ENCODE measurements at places on chromosomes 7 and 10.

DNA sequence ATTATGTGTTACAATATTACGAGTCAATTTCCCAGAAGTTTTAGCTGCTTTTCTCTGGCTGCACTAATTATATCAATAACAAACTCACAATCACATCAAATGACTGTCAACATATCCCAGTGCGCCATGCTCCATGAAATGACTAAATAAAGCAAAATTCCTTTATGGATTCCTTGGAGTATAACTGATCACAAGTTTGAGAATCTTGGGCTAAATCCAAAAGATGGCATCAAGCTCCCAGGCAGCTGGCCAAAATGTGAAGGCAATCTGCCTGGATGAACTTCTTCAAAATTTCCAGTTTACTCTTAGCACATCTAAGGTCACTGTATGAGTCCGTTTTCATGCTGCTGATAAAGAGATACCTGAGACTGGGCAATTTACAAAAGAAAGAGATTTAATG is 210.8 kb downstream of the CCSER2 start:
- DNase-seq: no peak

- DNase-seq: peak; percentile 69
Observed at GRCh38 chr7:1028044-1028770, 16.1 kb upstream of the GPR146 start.

DNA sequence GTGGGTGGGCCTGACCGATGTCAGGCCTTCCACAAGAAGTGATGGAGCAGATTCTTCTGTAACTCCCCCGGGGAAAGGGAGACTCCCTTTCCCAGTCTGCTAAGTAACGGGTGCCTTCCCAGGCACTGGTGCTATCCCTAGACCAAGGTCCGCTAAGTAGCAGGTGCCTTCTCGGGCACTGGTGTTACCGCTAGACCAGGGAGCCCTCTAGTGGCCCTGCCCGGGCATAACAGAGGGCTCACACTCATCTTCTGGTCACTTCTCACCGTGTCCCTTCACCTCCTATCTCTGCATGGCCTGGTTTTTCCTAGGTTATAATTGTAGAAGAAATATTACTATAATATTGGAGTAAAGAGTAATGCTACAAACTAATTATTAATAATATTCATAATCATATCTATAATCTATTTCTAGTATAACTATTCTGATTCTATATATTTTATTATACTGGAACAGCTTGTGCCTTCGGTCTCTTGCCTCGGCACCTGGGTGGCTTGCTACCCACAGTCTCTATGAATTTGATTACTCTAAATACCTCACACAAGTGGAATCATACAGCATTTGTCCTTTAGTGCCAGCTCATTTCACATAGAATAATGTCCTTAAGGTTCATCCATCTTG is 1378.7 kb downstream of the XPNPEP1 start:
- no peak for DNase-seq

DNA sequence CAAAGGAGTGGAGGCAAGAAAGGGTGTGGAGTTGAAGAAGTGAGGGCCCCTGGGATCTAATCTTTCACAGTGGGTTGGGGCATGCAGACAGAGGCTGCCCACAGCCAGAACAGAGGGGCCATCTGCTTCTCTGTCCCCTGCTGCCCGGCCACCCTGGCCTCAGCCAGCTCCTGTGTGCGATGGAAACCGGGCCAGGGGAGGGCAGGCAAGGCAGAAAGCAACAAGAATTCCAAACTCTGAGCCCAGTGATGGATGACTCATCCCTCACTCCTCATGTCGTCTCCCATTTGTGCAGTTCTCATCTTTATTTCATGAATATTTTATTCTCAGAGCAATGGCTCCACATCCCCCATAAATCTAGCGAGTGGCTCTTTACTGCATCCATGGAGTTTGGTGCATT is 757.1 kb downstream of the GRID1 start:
- DNase-seq: no peak

- no peak for DNase-seq
Observed at GRCh38 chr10:72243822-72244437, 27.9 kb upstream of the ASCC1 start.

- no peak for DNase-seq
Observed at GRCh38 chr10:132711613-132712121, 74.3 kb downstream of the NKX6-2 start.

DNA sequence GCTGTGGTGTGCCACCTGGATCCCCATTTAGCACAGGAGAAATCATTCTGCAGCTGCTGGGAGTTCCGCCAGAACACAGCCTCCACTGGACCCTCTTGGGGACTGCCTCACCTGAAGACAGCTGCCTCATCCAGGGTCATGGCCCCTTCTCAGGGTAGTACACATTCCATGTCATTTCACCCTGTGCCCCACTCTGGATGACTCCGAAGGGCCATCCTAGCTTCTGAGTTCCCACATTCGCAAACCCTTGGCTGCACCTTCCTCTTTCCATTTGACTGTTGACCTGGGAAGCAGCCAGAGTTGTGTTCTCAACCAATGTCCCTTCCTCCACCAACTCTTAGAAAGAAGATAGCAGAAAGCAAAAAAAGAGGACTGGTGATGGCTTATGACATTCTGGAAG is 125.6 kb upstream of the TBX20 start:
- DNase-seq: no peak

- DNase-seq: no peak
Observed at GRCh38 chr10:115981081-115981480, 291.9 kb downstream of the GFRA1 start.

- peak; percentile 62 for DNase-seq
Observed at GRCh38 chr7:116929914-116930913, 23.1 kb upstream of the ST7 start.

DNA sequence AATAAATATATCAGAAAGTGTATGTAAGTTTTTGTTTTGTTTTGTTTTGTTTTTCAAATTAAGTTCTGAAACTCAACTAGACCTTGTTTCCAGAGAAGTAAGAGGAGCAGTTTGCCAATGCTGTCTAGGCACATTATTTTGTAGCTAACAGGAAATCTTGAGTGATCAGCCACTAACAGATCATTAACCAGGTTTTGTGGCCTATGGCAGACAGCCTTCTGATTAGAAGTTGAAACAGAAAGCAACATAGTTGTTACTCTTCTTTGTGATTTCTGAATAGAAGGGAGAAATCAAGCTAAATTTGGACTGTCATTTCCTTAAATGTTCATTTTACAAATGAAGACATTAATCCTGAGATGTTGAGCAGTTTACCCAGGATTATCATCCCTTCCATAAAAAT is 142.6 kb downstream of the PLXDC2 start:
- DNase-seq: no peak

- no peak for DNase-seq
Observed at GRCh38 chr10:62939698-62940097, 123.5 kb upstream of the EGR2 start.
